ENCODE measurements at places on chromosomes 1 and 21. TPM values are rescaled to one million over a fixed set of nuclear protein-coding genes. Genes with fewer than 3 reads are reported as not detected.

The KCNJ10 gene
- not detected for total RNA-seq

The CLIC4 gene
- 79.8 TPM for total RNA-seq

The LIPI gene
- not detected for total RNA-seq

DNA sequence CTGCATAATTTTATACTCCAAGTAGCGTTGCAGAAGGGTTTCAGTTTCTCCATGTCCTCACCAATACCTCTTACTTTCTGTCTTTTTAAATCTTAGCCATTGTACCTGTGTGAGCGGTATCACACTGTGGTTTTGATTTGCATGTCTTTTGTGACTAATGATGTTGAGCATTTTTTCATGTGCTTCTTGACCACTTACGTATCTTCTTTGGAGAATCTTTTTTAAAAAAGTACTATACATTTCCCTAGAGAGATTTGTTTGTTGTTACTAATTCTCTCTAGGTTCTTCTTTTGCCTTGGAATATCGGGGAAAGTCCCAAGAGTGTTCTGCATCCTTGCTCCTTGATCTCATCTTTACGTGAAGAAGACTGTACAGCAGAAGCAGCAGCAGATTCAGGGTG, 81.8 kb upstream of the WARS2 start:
- no peak for DNase-seq

DNA sequence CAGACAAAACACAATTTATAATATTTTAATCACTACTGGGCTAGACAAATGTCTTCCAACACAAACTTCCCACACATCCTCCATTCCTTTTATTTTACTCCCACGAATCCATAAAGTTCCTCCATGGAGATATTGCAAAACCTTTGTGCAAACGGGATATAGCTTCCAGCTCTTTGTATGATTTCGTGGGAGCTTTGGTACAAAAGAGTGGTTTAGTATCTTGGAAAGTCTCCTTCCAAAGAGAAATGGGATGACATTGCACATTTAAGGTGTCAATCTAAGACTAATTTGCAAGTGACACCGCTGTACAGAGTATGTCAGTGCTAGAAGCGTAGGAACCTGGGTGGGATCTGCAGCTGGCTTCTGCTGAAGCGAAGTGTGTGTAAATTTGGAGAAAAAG, 455.2 kb upstream of the RUNX1 start:
- no peak for DNase-seq

DNA sequence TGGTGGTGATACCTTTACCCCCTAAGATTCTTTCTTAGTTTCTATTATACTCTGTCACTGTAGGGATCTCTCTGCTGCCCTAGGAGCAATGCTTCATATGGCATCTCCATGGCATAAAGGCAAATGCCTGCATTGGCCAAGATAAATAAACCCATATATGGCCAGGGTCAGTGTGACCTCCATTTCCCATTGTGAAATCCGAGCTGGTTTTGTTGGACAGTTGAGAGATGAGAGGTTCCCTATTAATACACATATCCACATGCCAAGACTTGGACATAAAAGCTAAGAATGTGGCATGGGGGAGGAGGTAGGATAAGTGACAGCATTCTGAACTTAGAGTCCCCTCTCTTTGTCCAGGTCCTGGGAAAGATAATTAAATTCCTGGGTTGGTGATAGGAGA, 1.4 kb downstream of the TPM3 start:
- no peak for DNase-seq

GRCh38 chr1:232012773-232013386, 386.3 kb downstream of the DISC1 start:
- peak; percentile 76 for DNase-seq

- no peak for DNase-seq
These were observed 51.0 kb downstream of the NME7 start for GRCh38 chr1:169316556-169316955.
